ENCODE measurements at places on chromosomes 7 and 10.

DNA sequence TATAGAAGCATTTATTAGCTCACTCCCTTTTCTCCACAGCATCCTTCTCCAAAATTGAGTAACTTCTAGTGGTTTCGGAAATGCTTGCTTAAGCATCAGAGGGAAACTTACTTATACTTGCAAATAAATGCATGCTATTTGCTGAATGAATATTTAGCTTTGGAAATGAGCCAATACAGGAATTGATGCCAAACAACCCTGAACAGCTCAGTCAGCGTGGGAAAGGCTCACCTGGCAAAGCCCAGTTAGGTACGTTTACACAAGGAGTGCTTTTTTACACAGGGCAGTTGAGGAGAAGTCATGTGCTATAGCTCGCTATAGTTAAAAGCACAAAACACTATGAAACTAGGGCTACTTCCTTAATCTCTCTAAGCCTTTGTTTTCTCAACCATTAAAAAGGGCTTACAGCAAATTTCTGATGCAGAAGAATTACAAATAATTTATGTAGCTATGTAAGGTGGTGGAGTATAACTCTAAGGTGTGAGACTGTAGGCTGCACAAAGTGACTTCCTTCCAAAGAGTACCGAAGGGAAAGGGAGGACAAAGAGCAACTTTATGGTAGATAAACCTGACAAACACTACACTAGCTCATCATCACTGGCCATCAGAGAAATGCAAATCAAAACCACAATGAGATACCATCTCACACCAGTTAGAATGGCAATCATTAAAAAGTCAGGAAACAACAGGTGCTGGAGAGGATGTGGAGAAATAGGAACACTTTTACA, 498.2 kb downstream of the PHTF2 start:
- no peak for DNase-seq

DNA sequence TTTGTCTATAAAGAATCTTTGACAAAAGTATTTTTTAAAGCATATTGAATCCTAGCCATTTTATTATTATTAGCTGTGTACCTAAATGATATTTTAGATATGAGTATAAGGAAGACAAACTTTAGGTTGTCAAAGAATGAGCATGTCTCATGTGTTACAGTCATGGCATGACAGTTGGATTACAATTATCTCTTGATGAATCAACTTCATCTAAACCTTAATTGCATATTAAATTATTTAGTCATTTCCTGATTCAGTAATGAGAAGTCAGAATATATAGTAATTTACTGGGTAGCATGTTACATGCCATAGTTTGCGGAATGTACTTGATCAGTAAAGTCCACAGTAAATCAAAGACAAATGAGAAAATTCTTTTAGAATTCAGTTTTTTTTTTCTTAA, 59.2 kb downstream of the MAPK8 start:
- no peak for DNase-seq

DNA sequence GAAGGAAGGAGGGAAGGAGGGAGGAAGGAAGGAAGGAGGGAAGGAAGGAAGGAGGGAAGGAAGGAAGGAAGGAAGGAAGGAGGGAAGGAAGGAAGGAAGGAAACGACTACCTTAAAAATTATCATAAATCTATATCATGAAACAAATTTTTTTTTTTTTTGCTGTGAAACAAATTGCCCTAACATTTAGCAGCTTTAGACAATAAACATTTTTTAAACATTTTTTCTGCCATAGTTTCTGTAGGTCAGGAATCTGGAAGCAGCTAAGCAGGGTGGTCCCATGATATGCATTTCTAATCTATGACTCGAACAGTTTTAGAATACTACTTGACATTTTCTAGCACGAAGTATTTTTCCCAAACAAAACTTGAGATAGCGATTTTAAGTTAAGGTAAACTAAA, 42.9 kb upstream of the TSPAN13 start:
- DNase-seq, result no peak

DNA sequence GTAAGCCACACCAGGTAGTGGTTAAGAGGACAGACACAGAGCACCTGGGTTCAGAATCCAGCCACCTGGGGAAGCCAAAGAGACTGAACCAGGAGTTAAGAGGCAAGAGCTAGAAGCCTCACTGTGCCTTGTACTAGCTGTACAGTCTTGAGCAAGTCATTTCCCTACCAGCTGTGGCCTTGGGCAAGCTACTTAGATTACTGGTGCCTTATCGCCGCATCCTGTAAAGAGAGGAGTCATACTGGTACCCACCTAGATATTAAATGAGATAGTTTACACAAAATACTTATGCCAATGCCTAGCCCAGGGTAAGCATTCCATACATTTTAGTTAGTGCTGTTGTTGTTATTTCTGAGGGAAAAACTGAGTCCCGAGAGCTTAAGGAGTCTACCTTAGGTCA, 47.7 kb downstream of the HABP2 start:
- DNase-seq, result no peak

DNA sequence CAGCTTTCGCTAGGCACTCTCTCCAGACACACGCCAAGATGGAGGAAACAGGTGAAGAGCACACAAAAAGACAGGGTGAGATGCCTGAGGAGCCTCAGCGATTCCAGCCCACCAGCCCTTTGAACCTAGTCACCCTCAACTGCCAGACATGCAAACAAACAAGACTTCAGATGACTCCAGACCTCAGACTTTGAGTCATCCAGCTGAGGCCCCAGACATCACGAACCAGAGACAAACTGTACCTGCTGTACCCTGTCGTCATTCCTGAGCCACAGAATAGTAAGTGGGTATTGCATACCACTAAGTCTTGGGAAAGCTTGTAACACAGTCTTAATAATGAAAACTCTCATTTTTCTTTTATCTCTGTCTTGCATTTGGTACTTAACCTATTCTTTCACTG, 126.6 kb upstream of the LSM8 start:
- DNase-seq, result no peak

GRCh38 chr10:75425291-75426079, 5.9 kb upstream of the LRMDA start:
- DNase-seq, result no peak

GRCh38 chr7:100585511-100586265, at the start of gene LRCH4:
TSS of gene LRCH4 (minus strand) at chr7:100586129. CDS start at chr7:100586100, 29 bp downstream.
- no peak for DNase-seq

DNA sequence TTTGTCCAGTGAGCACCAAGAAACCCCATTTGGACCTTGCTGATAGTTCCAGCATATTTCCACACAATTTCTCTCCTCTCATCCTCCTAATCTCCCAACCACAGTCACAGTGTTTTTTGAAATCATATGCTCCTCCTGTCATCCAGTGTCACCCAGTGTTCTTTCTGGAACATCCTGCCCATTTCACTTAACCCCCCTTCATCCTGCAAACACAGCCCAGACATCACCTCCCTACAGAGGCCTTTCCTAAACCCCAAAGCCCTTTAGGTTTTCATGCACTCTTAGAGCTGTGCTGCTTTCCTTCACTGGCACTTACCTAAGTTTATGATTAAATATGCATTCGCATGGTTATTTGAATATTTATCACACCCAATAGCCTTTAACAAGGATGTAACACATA, 1158.0 kb upstream of the C7orf33 start:
- DNase-seq, result no peak

DNA sequence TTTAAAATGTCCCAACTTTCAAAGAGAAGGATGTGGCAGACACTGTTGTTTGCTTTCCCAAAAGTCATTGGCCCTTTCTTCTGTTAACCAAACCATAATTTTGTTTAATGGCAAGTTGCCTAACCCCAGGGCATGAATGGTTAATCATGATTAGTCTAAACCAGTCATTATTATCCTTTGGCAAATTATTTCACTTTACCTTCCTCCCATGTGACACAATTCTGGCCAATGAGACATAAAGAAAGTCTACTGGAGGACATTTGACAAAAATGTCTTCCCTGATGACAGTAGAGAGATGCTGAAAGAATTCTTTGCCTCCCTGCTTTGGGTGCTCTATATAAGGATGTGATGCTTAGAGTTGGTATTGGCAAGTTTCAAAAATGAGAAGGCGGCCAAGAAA, 101.9 kb downstream of the PODXL start:
- no peak for DNase-seq

DNA sequence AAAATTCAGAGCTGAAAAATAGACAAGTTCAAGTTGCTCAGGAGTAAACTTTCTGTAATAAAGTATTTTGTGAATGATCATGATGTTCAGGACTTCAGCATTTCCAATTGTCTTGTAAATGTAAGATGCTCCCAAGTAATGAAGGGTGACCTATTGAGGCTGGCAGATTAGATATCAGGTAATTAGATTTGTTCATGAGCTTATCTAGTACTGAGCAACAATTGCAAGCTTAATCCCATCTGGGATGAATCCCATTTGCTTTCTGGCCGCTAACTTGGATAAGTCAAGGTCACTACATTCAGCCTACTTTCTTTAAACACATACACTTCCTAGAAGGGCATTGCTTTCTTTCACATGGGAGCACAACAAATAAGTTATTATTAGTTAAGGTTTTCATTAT, 82.4 kb upstream of the ITGB1 start:
- DNase-seq, result no peak

DNA sequence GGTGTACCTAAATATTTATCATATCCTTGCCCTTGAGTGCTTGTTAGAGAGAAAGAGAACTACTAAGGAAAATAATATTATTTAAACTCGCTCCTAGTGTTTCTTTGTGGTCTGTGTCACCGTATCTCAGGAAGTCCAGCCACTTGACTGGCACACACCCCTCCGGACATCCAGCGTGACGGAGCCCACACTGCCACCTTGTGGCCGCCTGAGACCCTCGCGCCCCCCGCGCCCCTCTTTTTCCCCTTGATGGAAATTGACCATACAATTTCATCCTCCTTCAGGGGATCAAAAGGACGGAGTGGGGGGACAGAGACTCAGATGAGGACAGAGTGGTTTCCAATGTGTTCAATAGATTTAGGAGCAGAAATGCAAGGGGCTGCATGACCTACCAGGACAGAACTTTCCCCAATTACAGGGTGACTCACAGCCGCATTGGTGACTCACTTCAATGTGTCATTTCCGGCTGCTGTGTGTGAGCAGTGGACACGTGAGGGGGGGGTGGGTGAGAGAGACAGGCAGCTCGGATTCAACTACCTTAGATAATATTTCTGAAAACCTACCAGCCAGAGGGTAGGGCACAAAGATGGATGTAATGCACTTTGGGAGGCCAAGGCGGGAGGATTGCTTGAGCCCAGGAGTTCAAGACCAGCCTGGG, 11.4 kb downstream of the SERPINE1 start:
- DNase-seq, result peak; percentile 78

DNA sequence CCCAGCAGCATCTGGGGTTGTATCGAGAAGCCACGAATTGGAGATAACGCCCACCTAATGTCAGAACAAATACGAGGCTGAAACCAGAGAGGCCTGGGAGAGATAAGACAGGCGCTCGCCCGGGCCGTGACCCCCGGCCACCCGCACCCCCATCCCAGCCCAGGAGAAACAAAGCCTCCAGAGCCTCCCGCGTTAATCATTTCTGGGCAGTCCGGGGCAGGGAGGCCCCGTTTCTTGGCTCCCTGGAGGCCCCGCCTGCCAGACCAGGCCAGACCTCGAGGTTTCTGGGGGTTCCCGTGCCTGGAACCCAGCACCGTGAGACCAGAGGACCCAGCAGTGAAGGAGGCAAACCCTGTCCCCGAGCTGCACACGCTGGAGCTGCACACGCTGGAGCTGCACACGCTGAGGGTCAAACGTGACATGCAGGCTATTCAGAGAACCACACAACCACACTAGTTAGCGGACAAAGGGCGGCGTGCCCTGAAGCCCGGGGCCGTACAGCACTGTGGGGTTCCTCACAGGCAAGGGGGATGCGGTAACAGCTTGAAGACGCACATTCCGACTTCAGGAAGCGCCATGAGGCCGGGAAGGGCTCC, 53.4 kb downstream of the FOXL3 start:
- no peak for DNase-seq

DNA sequence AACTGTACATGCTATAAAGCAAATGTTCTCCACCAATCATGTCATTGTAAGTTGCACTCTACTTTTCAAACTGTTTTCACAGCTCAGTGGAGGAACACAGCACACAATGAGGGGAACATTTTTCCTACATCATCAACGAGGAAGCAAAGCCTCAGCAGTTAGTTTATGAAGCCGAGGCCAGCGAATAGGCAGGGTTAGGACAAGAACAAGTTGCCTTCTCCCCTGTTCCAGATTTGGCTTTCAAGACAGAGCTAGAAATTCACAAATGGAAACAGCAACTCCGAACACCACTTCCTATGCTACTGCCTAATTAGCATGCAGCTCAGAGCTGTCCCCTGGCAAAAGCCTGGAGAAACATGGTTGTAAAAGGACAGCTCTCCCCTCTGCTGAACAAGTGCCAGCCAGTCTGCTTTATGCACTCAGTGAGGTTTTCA, 19.8 kb downstream of the ITGB8 start:
- DNase-seq, result no peak

DNA sequence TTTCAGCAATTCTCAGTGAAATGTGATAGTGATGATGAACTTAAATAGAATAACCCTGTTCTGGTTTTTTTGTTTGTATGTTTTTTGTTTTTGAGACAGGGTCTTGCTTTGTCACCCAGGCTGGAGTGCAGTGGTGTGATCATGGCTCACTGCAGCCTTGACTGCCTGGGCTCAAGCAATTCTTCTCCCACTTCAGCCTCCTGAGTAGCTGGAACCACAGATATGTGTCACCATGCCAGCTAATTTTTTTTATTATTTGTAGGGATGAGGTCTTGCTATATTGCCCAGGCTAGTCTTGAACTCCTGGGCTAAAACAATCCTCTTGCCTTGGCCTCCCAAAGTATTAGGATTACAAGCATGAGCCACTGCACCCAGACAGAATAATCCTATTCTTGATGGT, 14.3 kb upstream of the COL17A1 start:
- no peak for DNase-seq

DNA sequence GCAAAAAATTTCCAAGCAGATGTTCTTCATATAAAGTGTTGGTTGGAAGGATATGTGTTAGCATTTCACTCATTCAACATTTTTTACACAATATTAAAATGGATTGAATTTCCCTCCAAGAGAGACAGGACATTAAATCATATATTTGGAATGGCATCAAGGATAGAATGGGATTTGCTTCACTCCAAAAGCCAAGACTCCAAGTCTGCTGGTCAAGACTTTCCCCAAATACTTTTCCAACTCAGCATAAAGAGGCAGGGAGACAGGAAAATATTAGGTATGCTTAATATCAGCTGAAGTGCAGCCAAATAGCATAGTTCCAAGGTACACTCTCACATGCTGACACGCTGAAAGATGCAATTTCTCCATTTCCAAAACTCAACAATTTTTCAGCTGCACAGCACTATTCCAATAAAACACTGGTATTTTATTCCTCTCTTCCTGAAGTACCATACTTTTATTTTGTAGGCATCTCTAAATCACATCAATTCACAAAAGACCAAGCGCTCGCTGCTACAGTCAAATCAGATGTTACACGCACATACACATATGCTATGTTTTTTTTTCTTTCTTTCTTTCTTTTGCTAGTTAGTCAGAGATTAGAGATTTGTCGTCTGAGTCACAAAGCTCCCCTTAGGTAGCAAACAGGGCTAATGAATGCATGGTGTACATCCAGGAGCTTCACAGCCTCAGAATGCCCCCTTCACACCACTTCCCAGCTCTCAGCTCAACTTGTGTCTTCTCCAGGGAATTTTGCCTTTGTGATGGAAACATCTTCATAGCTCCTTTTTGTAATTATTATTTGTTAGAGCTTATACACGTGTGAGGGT, 1033.8 kb upstream of the AUTS2 start:
- no peak for DNase-seq

- DNase-seq, result no peak
These were observed 305.1 kb downstream of the GRID1 start for GRCh38 chr10:86061278-86062197.

- DNase-seq, result no peak
These were observed 195.4 kb downstream of the SKIDA1 start for GRCh38 chr10:21329995-21330627.
